ENCODE measurements at places on chromosomes 6 and 20.

GRCh38 chr6:39189915-39190544, 39.2 kb downstream of the KCNK5 start:
- no peak for DNase-seq

- DNase-seq: no peak
Measured at GRCh38 chr6:95017922-95018321, 559.4 kb upstream of the MANEA start.

- no peak for DNase-seq
Measured at GRCh38 chr6:106194949-106195921, 109.1 kb downstream of the PRDM1 start.

GRCh38 chr6:22926790-22927354, 357.5 kb downstream of the HDGFL1 start:
- DNase-seq: no peak

DNA sequence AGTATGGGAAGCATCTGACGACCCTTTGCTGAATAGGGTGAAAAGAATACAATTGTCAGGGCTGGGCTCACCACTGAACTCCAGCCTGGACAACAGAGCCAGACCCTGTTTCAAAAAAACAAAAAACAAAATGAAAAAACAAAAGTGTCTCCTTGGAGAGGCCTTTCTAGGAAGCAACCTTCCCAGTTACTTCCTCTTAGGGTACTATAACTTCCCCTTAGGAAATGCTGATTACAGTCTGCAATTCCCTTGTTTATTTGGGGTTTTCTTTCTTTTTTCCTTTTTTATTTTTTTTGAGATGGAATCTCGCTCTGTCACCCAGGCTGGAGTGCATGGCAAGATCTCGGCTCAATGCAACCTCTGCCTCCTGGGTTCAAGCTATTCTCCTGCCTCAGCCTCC, 20.5 kb upstream of the TTPAL start:
- DNase-seq: no peak

DNA sequence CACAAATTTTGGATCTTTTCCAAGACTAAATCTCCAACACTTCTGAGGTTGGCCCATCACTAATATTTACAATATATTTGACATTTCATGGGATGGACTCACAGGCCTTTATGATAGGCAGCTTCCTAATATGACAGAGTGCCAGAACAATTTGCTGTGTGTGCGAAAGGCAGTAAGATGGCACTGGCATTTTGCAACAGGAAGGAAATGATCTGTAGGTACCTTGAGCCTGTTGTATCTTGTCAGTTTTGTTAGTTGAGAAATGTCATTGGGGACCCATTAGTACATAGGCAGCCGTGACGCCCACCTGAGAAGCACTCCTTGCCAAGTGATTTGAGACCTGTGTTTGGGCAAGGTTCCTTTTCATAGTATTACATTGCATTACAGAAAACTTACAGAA, 153.4 kb upstream of the HEY2 start:
- no peak for DNase-seq

GRCh38 chr6:135936606-135937005, 85.1 kb downstream of the PDE7B start:
- DNase-seq: no peak

GRCh38 chr6:100593522-100593921, 128.8 kb upstream of the SIM1 start:
- DNase-seq: no peak

DNA sequence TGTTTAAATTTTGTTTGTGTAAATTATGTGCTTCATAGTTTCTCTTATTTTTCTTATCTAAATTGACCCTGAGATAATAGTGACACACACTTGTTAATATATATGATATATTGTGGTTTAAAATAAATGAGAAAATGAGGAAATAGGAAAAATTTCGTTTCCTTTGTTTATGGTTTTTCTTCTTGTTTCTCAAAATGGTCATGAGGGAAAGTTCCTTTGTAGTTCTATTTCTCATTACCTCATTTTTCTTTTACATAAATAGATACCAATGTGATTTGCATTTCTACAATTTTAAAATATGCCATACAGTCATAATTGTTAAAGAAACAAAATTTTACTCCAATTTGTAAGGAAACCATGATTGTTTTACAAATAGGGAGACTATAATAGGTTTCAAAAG, 9.2 kb downstream of the OR2A4 start:
- no peak for DNase-seq

DNA sequence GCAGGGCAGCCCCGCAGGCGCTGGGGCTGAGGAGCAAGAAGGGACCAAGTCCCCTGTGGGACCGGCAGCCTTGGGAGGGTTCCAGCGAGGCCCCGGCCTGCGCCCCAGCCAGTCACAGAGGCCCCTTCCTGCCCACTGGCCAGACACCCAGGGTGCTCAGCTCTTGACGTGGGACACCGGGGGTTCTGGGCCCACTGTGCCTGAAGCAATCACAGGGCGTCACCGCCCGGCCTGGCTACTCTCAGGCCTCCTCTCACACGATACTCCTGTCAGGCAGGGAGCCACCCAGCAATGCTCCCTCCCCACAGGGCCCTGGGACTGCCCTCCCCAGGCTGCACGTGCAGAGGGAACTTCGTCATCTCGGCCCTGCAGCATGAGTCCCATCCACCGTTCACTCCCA, 14.5 kb downstream of the TAF4 start:
- no peak for DNase-seq

DNA sequence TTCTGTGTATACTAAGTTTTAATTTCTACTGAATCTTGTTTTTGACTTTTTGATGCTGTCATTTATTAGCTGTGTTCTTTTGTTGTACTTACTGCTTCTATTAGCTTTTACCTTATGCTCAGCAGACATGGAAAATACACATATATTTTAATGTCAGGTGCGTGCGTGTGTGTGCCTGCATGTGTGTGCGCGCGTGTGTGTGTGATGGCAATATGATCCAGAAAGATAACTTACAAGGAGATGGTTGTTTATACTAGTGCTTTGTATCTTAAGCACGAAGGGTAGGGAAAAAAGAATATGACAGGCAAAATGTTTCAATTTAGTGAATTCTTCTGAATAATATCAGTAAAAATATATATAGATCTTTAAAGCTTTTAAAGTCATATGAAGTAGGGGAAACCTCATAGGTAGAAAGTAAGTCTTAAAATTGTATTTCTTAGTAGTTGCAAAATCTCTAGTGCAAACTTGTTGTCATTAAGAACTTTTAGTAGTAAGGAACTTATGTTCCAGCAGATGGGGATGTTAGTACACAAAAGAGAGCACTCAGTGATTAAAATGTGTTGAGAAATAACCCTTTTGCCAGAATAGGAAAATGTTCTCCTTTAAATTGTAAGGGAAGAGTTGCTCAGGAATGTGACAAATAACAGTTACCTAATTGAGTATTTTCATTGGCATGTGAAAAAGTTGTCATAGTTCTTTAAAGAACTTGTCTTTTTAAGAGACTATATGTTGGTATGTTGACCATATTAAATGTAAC, 13.2 kb downstream of the QKI start:
- no peak for DNase-seq

- DNase-seq: no peak
Measured at GRCh38 chr6:83265384-83265783, 72.2 kb downstream of the RWDD2A start.

GRCh38 chr20:9955646-9956045, 79.1 kb upstream of the ANKEF1 start:
- no peak for DNase-seq

GRCh38 chr20:13934992-13935894, 55.2 kb downstream of the SEL1L2 start:
- DNase-seq: no peak

DNA sequence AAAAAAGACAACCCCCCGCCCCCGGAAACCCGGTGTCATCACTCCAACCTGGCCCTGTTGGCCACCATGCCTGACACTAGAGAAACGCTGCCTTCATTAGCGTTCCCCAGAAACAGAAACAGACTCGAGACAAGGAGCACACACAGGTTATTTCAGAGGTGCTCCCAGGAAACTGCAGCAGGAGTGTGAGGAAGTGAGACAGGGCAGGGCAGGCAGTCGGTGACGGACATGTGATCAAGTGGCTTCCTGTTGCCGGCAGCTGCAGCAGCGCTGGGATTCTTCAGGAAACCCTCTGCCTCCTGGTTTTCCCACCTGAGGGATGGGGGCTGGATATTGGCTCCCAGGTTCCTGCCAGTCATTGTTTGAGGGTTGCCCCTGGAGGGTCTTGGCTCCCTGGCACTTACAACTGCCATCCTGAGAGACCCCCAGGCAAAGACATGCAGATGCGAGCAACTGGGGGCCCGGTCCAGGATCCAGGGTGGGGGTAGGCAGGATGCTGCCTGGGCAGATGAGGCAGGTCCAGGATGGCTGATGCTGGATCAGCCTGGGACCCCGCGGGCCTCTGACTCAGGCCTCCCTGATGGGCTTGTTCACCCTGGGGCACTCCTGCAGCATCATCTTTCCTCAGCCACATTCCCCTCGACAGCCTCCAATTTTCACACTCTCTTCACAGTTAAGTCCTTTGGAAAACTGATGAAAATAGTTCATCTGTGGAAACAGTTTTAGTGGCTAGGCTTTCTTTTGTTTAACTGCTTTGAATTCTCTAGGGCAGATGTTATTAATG, 150.7 kb upstream of the SYNDIG1 start:
- no peak for DNase-seq

DNA sequence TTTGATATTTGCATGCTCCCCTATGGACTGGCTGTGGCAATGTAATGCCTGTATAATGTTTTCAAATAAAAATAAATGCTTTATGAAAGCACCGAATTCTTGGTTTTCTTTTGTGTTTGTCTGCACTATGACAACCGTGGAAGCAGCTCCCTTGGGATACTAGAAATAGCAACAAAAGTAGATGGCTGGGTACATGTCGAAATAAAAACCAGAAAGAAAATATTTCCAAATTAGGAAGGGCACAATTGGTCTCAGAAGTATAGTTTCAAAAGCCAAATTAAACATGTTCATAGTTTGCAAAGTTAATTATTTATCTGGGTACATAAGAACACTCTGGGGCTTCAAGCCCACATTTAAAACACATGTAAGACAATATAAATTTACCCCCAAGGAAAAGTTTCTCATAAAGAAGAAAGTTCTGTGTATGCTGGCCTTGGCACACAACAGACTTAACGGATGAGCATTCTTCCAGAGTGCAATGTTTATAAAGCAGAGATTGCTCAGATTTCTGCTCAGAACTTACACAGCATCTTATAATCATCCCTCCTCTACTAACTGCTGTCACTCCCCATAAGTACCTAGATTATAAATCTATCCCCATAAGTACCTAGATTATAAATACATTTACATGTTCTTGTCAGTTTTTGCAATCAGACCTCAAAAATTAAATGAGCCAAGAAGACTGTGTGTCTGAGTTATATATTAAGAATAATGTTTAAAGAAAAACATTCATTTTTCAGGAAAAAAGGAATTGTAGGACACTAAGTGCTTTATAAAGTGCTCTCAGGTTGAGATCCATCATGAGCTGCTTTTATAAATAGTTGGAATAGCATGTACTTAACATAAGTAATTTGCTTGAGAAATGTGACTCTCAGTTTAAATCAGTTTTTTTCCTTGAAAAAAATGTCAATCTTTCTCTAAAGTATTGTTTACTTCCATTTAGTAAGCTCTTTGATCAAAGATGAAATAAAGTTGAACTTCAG, 230.2 kb upstream of the PLN start:
- no peak for DNase-seq

- DNase-seq: peak; percentile 48
Measured at GRCh38 chr20:44056010-44056698, 130.8 kb downstream of the JPH2 start.

DNA sequence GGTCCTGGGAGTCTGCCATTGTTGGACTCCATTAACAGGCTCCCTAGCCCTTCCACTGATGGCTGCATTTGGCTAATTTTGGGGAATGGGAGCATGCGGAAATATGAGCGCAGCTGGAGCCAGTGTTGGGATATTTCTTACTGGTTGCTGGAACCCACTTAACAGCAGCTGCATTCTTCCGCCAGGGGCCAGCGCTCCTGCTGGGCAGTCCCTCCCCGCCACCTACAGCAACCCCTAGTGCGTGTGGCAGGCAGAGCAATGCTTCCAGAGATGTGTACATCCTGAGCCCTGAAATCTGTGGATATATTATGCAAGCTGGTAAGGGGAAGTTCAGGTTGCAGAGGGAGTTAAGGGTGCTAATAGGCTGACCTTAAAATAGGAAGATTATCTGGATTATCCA, 16.4 kb downstream of the CST8 start:
- no peak for DNase-seq

DNA sequence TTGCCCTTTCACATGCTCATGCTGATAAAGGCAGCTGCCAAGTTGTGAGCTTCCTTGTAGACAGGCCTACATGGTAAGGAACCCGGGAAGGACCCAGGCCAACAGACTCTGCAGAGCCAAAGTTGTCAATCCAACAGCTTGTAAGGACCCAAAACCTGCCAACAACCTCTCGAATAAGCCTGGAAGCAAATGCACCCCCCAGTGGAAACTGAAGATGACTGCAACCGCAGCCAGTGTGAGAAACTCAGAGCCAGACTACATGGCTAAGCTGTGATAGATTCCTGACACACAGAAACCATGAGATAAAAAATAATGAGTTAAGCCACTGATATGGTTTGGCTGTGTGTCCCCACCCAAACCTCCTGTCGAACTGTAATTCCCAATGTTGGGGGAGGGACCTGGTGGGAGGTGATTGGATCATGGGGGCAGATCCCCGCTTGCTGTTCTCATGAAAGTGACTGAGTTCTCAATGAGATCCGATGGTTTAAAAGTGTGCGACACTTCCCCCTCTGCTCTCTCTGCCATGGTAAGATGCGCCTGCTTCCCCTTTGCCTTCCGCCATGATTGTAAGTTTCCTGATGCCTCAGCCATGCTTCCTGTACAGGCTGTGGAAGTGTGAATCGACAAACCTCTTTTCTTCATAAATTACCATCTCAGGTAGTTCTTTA, 18.8 kb upstream of the CLPSL2 start:
- DNase-seq: no peak

GRCh38 chr6:29667158-29667557, 10.3 kb downstream of the MOG start:
- no peak for DNase-seq

DNA sequence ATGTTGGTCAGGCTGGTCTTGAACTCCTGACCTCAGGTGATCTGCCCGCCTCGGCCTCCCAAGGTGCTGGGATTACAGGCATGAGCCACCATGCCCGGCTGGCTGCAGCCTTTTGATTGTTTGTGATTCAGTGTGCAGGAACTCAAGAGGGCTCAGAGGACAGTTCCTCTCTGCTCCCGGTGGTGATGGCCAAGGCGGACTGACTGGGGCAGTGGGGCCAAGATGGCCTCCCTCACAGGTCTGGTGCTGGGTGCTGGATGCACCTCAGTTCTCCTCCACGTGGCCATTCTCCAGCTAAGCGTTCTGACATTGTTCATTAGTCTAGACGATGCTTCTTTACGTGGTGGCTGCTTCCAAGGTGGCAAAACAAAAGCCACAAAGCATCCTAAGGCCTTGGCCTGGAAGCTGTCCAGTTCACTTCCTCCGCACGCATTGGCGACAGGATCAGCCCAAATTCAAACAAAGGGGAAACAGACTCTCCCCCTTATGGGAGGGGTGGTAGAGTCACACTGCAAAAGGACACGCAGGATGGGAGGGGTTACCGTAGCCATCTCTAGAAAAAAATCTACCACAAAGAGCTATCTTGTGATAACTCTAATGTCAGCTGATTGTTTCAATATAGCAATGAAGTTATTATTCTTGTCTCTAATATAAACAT, 146.9 kb downstream of the FOXC1 start:
- DNase-seq: no peak

- DNase-seq: no peak
Measured at GRCh38 chr6:158529629-158530028, 30.3 kb upstream of the TMEM181 start.
